Vagina (tissue), 2 donors: ENCODE measurements at places on chromosomes 3 and 15. TPM values are rescaled to one million over a fixed set of nuclear protein-coding genes. Genes with fewer than 3 reads are reported as not detected.

Gene VWA5B2
- 0.98 TPM for total RNA-seq

Gene GPR171
- total RNA-seq = 5.4 TPM

Gene EPHB1
- 2.2 TPM for total RNA-seq

Gene CORO2B
- total RNA-seq = 4.7 TPM

Gene TPRG1
- 21.6 TPM for total RNA-seq

Gene RRP9
- total RNA-seq = 12.5 TPM

Gene LYZL4
- total RNA-seq = not detected

Gene MST1R
- total RNA-seq = 38.1 TPM

Gene MAGI1
- 47.1 TPM for total RNA-seq

Gene ADGRG7
- total RNA-seq = not detected

Gene ZDHHC23
- 5.4 TPM for total RNA-seq

Gene NUP210
- 10.1 TPM for total RNA-seq

Gene KBTBD12
- not detected for total RNA-seq

Gene MYRIP
- 7.4 TPM for total RNA-seq

Gene CFAP100
- not detected for total RNA-seq

Gene LRRIQ4
- total RNA-seq = not detected

Gene MPI
- total RNA-seq = 43.2 TPM

Gene RTF1
- total RNA-seq = 32.2 TPM

Gene FBXW12
- total RNA-seq = not detected

Gene AADACL2
- total RNA-seq = 0.49 TPM

Gene SLC12A1
- not detected for total RNA-seq

Gene KBTBD13
- not detected for total RNA-seq

Gene STARD9
- total RNA-seq = 35.1 TPM

Gene RASL12
- 85.7 TPM for total RNA-seq

Gene THSD4
- 66.8 TPM for total RNA-seq

Gene FGF12
- total RNA-seq = 1.5 TPM

Gene RARRES1
- total RNA-seq = 742 TPM

Gene CKMT1B
- total RNA-seq = 29.7 TPM

Gene CCDC39
- total RNA-seq = not detected

Gene CFAP20DC
- total RNA-seq = 5.4 TPM
